ENCODE measurements at places on chromosomes 5 and 9. TPM values are rescaled to one million over a fixed set of nuclear protein-coding genes. Genes with fewer than 3 reads are reported as not detected.

Gene FLT4
- 32.8 TPM for total RNA-seq

Gene PHF24
- total RNA-seq: 0.18 TPM

DNA sequence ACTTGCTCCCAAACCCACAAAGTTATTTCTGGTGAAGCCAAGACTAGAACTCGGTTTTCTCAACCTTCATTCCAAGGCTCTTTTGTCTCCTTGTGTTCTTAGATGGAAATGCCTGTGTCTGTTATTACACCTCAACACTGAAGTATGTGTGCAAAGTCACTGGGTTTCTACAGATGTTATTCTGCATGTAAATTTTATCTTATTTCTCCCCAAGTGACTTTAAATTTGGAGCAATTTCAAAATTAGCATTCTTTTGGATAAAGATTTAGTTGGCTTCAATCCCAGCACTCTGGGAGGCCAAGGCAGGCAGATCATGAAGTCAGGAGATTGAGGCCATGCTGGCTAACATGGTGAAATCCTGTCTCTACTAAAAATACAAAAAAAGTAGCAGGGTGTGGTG is 104.4 kb upstream of the GNA14 start:
- DNase-seq: peak; percentile 56

DNA sequence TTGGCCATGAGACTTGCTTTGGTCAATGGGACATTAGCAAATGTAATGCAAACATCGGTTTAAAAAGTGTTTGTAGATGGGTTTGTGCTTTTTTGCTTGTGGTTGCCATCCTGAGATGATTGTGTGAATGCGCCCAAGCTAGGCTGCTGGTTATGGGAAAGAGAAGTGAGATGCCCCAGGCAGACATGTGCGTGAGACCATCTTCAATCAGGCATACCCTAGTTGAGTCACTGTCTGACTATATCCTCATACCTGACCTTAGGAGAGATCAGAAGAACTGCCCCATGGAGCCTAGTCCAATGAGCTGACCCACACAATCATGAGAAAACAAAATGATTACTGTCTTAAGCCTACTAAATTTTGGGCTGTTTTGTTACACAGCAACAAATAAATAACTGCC is 36.8 kb upstream of the ZNF608 start:
- no peak for DNase-seq
